Left forelimb (tissue), 1 donor: ENCODE measurements at places on chromosomes 1 and 21.

DNA sequence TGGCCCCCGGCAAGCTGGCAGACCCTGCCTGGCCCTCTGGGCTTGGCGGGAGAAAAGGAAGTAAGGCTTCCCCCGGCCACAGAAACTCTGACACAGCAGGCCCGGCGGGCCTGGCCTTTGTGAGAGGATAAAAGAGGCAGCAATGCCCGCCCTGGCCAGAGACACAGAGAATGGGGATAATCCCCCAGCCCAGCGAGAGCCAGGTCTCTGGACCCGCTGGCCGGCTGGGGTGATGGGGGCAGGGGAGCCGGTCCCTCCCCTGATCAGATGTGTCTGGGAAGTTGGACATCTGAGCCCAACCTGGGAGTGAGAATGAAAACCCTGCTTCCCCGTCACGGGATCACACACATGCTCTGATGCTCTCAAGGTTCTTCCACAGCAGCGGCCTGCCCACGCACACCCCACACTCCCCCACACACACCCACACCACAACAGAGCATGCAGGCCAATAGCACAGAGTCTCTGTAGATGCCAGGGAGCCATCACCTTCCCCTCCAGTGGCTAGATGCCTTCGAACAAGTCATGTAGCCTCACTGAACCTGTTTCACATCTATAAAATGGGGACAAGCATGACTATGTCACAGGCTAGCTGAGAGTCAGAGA is 4.2 kb downstream of the RSPO1 start:
- no peak for DNase-seq

DNA sequence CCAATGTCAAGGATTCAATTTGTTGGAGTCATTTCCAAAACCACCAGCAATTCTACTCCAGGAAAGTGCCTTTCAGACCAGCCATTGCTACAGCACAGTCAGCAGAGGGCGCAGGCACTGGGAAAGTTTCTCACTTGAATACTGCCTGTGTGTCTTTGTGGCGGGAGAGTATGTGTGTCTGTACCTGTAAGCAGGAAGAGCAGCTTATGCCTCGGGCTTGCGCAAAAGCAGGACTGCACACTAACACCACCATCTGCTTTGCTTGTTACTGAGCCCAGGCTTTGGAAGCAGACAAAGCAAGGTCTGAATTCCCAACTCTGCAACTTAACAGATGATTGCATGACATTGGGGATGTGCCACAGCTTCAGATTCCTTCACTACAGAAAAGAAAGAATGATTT is 7.0 kb upstream of the CTSE start:
- peak; percentile 75 for DNase-seq

DNA sequence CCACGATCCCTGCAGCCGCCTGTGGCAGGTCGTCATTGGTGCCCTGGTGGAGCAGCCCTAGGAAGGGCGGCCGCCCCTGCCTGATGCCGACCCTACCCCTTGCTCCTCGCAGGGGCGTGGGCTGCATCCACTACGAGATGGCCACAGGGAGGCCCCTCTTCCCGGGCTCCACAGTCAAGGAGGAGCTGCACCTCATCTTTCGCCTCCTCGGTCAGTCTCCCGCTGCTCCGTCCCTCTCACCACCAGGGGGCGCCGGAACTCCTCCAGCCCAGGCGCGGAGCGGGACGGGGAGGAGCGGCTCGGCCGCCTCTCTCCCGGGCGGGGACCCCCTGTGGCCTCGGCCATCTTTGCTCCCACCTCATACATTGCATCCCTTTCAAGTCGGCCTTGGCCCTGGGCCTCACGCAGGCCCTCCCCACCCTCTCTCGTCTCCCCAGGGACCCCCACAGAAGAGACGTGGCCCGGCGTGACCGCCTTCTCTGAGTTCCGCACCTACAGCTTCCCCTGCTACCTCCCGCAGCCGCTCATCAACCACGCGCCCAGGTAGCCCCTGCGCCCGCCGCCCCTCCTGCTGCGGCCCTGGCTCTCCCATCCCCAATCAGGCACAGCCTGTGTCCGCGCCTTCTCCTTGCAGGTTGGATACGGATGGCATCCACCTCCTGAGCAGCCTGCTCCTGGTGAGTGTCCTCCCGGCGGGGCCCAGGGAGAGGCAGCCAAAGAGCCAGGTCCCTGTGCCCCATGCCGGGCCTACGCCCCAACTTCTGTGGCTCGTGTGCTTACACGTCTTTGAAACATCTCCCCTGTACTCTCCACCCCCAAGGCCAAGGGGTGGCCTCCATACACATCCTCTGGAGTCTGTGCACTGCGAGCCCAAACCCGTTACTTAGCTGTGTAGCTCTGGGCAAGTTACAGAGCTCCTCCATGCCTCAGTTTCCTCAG is 24.7 kb downstream of the CDK18 start:
- DNase-seq: peak; percentile 89

- no peak for DNase-seq
Observed at GRCh38 chr1:69711190-69711930, 143.6 kb downstream of the LRRC7 start.

DNA sequence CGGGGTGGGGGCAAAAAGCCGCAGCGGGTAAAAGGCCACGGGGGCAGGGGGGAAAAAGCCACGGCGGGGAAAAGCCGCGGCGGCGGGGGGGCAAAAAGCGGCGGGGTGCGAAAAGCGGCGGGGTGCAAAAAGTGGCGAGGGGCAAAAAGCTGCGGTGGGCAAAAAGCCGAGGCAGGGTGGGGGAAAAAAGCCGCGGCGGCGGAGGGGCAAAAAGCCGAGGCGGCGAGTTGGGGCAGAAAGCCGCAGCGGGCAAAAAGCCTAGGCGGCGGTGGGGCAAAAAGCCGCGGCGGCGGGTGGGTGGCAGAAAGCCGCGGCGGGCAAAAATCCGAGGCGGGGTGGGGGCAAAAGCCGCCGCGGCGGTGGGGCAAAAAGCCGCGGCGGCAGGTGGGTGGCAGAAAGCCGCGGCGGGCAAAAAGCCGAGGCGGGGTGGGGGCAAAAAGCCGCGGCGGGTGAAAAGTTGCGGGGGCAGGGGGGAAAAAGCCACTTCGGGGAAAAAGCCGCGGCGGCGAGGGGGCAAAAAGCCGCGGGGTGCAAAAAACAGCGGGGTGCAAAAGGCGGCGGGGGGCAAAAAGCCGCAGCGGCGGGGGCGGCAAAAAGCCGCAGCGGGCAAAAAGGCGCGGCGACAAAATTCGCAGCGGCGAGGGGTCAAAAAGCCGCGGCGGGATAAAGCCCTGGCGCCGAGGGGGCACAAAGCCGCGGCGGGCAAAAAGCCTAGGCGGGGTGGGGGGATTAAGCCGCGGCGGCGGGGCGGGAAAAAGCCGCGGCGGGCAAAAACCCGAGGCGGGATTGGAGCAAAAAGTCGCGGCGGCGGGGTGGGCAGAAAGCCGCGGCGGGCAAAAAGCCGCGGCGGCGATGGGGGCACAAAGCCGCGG is 3901.2 kb downstream of the SRGAP2C start:
- no peak for DNase-seq

DNA sequence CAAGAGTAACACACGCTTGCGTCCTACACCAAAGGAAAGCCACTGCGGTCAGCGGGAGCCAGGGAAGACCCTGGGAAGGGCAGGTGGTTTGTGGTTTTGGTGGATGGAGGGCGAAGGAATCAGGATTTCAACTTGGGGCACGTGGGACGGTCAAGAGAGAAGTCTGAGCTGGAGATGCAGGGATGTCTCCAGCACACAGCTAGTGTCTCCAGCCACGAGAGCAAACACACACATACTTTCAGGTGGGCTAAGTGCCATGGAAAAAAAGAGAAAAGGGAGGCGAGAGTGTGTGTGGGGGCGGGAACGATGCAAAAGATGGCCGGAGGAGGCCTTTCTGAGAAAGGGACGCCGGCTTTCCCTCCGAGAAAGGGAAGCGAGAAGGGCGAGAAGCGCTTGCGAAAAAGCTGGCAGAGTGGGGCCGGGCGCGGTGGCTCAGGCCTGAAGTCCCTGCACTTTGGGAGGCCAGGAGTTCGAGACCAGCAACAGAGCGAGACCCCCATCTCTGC is 1.4 kb upstream of the SRRM1 start:
- DNase-seq: peak; percentile 69

DNA sequence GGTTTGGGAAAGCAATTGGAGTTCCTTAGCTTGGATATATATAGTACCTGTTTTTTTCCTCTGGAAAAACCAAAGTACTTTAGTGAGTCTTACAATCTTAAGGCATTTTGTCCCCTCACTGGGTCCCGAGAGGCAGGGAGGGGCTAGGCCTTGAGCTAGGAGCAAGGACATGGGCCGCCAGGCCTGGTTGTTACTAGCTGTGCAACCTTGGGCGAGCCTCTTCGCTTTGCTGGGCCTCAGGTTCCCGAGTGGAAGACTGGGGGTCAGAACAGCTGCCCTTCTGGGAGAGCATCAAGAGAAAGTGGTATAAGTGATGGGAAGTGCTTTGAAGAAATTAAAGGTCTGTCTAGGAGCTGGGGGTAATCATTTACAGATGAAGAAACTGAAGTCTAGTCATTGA is 553.2 kb downstream of the KIF26B start:
- no peak for DNase-seq

- DNase-seq: no peak
Observed at GRCh38 chr1:231171623-231172197, 9.9 kb downstream of the TRIM67 start.

DNA sequence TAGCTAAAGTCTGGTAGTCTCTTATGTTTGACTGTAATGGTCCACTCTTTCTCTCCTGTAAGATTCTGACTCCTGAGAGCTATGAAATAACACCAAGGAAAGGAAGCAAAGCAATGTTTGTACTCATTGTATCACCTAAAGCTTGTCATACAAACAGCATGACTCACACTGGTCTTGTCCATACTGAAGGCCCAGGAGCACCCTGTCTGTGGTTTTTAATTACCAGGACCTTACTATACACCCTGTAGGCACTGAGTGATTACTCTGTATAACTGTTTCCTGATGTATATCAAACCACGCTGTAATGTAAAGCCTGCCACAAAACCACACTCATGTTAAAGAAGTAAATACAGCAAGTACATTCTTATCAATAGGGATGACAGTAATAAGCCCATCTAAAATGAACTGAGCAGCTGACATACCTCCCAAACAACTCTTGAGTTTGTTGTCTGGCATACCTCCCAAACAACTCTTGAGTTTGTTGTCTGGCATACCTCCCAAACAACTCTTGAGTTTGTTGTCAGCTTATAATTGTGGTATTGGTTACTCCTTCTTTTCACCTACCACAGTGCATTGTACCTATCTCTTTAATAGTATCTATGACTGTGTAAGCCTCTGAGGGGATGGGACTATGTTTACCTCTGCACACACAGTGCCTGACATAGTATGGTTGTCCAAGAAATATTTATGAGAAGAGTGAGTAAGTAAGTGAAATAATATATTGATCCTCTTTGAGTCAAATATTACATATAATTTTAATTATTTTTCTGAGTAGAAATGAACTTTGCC is 11.6 kb upstream of the TNFSF18 start:
- DNase-seq: no peak

GRCh38 chr1:107493111-107493716 is 352.4 kb downstream of the NTNG1 start:
- no peak for DNase-seq

DNA sequence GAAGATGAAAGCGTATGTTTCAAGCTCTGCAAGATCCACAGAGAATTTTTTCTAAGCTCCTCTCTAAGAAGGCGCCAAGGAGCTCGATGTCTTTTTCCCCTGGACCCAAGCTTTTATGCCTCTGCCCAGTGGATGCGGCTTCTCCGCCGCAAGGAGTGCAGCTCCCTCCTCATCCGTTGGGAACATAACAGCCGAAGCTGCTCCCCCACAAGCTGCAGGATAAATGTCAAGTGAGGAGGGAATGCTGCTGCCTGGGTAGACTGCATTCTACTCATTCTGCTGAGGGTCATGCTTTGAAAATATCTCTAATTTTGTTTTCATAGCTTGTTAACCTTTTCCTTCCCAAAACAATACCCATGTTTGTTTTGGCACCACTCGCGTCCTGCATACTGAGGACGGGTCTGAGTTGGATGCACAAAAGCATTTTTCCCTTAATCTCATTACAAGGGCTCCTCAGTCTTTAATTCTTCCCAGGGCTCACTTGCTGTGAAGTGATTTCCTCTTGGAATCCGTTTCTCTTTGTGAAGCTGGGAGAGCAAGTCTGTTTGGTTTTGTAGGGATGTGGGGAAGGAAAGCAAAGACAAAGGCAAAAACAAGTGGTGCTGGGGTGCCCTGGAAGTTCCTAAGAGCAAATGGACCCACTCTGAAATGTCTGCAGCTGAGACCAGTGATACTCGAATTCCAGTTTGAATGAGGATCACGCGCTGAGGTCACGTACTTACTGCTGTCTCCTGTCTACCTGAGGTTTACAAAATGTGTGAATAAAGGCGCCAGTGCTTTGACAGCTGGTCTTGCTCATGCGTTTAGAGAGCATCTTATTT is 134.0 kb upstream of the IRF2BP2 start:
- no peak for DNase-seq

- DNase-seq: no peak
Observed at GRCh38 chr1:55049914-55050278, 10.5 kb downstream of the PCSK9 start.

DNA sequence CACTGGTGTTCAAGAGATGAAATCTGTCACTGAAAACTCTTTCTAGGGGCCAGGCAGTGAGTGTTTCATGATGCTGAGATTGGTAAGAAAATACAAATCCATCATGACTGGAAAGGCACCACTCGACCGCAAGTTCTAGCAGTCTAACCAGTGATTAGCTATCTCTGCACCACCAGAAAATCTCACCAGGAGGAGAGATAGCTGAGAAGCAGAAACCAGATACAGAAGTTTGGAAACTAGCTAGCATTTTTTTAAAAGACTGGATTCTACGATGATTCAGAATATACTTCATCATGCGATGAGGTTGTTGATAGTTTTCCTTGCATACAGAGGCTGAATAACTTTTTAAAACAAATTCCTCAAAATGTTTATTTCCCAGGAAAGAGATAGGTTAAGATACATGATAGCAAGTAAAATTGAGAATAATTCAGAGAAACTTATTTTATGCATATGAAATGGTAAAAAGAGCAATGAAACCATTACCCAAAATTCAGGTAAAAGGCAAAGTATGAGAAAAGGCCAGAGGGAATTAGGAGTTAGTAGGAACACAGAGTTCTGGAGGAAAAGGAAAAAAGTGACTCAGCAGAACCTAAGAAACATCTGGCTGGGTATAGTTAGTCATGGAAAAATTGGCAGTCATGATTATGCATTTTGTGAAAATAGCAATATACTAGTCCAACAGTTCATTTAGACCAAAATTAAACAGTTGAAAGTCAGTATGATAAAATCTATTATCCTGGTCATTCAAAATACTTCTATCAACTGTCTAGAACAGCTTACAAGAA is 3.3 kb upstream of the F3 start:
- DNase-seq: no peak

- no peak for DNase-seq
Observed at GRCh38 chr1:243959998-243960397, 91.1 kb upstream of the ZBTB18 start.

DNA sequence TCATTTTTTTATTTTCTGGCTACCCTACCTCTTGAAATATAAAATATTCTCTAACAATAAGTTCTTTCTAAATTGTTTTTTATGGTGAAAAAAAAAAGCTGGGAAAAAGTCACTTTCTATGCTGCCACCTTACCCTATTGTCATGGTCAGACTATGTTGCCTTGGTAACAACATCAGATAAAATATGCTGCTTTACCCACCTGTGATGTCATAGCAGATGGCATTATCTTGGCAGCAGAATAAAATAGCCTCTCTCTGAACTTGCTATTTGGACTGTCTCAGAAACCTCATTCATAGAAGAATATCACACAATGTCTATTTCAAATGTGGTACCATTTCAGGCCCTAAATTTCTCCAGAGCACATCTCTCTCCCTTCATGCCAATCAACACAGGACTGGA is 69.6 kb upstream of the SGIP1 start:
- DNase-seq: no peak
